Ascending aorta (tissue), 2 donors: ENCODE measurements at places on chromosomes 2 and 18. TPM values are rescaled to one million over a fixed set of nuclear protein-coding genes. Genes with fewer than 3 reads are reported as not detected.

The MTX2 gene
- 8.5 TPM for total RNA-seq

The ZEB2 gene
- total RNA-seq, result 74.6 TPM

The RTP5 gene
- total RNA-seq, result not detected

The SPC25 gene
- total RNA-seq, result not detected

The CNDP2 gene
- 33.5 TPM for total RNA-seq

The ARHGAP25 gene
- 8.3 TPM for total RNA-seq

The TFCP2L1 gene
- total RNA-seq, result 5.5 TPM

The ATOH8 gene
- total RNA-seq, result 239 TPM

The CEBPZOS gene
- total RNA-seq, result 2.9 TPM

The FOXD4L1 gene
- not detected for total RNA-seq

The ME2 gene
- total RNA-seq, result 27.4 TPM
